ENCODE measurements at places on chromosomes 5 and 9.

DNA sequence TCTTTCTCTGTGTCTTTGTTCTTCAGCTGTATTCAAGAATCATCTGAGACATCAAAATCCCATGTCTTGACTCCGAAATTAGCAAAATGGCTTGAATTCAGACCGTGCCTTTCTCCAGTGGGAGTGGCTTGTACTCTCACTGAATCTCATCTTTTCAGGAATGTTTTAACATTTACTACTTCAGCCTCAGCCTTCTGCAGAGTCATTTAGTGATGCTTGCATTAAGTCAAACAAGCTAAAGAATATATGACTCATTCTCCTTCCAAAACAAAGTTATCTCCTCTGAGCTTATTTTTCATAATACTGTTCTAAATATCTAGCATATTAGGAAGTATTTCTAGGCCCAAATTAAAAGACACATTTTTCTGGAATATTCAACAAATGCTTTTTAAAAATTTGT, 205.3 kb downstream of the CDH10 start:
- no peak for DNase-seq

GRCh38 chr9:2502760-2503159, 118.8 kb upstream of the VLDLR start:
- DNase-seq, result no peak

- no peak for DNase-seq
Observed at GRCh38 chr9:100577776-100578448, at the start of gene CAVIN4. CAVIN4 (plus strand) TSS chr9:100578079; CDS start chr9:100578144, 65 bp downstream.

GRCh38 chr5:44384816-44385215, 4.4 kb downstream of the FGF10 start:
- DNase-seq, result no peak

DNA sequence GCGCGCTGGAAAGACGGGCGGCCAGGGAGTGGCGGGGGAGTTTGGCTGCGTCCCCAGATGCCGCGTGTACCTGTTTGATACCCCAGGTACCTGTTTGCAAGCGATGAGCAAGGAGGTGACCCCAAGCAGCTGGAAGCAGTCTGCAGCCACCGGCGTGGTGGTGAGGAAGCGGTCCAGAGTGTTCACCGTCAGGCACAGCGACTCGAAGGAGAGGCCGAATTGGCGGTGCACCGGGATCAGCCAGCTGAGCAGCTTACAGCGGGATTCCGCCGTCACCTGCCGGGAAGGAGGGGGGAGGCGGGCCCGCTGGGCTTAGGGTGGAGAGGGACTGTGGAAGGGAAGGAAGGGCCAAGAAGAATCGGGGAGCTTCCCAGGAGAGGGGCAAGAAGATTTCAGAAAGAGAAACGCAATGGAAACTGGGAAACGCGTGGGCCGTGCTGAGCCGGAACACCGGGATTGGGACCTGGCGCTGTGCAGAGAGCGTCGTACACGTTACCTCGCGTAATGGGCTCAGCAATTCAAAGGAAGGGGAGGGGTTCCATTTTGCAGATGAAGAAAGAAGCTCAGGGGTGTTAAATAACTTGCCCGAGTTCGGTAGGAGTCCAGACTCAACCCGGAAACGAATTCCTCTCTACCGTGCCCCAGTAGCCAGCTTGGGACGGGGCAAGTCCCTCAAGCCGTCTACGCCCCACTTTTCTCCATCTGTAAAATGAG, 980 bp downstream of the CCNO start:
- DNase-seq, result peak; percentile 79

GRCh38 chr5:156594406-156594805, 255.7 kb upstream of the PPP1R2B start:
- no peak for DNase-seq

GRCh38 chr9:138112791-138113600, 235.4 kb downstream of the CACNA1B start:
- DNase-seq, result no peak

DNA sequence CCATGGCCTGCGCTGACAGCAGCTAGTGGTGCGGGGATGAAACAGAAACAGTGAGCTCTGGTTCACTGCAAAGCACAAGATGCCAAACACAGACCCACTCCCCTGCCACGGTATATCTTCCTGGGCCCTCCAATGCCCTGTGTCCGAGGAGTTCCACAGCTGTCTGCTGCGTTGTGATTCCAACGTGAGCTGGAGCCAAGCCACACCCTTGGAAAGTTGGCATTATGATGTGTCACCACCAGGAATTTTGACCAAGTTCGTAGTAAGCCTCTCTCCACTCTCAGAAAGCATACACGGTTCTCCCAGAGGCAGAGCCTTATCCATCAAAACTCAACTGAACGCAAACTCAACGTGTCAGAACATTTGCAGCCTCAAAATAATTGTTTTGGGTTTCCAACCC, 55.6 kb downstream of the MACROH2A1 start:
- no peak for DNase-seq

GRCh38 chr9:121765021-121765950, 113.9 kb downstream of the DAB2IP start:
- peak; percentile 32 for DNase-seq

GRCh38 chr5:136655468-136655867, 290.1 kb upstream of the TRPC7 start:
- DNase-seq, result no peak

DNA sequence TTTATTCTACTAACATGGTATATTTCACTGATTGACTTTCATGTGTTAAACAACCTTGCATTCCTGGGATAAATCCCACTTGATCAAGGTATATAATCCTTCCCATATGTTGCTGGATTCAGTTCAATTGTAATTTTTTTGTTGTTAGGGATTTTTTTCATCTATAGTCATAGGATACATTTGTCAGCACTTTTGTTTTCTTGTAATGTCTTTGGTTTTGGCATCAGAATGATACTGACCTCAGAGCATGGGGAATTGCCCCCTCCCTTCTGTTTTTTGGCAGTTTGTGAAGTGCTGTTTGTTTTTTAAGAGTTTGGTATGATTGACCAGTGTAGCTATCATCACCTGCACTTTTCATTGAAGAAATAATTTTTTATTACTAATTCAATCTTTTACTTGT, 176.8 kb upstream of the RASEF start:
- DNase-seq, result no peak

GRCh38 chr5:176400382-176401156, 12.0 kb downstream of the HIGD2A start:
- DNase-seq, result no peak

DNA sequence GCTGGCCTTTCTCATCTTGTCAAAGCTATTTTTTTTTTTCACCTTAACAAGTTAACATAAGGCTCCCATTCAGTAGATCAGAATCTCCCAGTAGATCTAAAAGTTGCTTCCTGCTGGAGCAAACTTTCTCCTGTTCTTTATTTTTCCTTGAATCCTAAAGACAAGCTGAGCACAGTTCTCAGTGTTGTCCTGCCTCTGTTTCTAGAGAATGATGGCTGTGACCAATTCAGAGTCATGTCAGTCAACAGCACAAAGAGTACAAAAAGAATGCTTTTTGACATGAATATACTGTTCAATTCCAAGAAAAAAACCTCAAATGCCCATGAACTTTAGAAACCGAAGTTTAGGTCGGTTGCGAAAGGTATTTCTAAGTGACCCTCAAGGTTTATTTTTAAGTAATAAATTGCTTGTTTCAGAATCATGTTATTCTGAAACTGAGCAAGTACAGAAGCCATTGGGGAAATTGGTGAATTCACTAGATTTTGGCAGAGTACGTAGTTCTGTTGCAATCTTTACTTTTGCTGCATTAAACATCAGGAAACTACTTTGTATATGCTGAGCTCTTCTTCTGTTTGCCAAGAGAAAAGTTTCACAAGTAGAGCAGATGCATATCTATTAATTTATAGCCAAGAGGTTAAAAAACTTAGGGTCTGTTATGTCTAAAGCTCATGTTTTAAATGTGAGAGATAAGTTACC, 161.7 kb upstream of the RPS23 start:
- no peak for DNase-seq

DNA sequence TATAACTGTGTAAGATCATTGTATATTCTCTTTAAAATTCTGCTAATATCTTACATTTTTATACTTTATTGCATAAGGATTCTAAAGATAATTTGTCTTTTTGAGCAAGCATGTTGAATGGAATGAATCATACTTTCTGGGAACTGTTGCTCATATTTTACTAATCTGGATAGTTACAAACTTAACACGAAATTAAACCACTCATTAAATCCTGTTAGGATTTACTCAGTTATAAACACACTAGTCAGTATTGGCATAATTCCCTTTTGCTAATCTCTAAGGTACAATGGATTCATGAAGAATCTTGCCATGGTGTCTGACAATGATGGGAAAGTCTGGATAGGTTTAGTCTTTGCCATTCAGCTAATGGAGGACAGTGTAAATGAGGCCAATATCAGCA, 338.1 kb upstream of the SMC2 start:
- DNase-seq, result no peak
